ENCODE measurements at places on chromosomes 5 and 9. TPM values are rescaled to one million over a fixed set of nuclear protein-coding genes. Genes with fewer than 3 reads are reported as not detected.
A peak's percentile ranks its signal among the peaks of the same experiment; 100 is the strongest.

GRCh38 chr5:122906768-122907167 lies 61.4 kb downstream of the SNX24 start:
- no peak for DNase-seq

- DNase-seq, result peak; percentile 17
Observed at GRCh38 chr5:133229931-133230664, 178.3 kb downstream of the HSPA4 start.

GRCh38 chr9:132230605-132231004 lies 68.7 kb downstream of the NTNG2 start:
- no peak for DNase-seq

The ADAMTS12 gene
- total RNA-seq, result 4.4 TPM

- no peak for DNase-seq
Observed at GRCh38 chr5:132748522-132749000, 1.3 kb downstream of the CCNI2 start.

GRCh38 chr5:177509991-177510566 lies 453 bp upstream of the DOK3 start:
- no peak for DNase-seq

DNA sequence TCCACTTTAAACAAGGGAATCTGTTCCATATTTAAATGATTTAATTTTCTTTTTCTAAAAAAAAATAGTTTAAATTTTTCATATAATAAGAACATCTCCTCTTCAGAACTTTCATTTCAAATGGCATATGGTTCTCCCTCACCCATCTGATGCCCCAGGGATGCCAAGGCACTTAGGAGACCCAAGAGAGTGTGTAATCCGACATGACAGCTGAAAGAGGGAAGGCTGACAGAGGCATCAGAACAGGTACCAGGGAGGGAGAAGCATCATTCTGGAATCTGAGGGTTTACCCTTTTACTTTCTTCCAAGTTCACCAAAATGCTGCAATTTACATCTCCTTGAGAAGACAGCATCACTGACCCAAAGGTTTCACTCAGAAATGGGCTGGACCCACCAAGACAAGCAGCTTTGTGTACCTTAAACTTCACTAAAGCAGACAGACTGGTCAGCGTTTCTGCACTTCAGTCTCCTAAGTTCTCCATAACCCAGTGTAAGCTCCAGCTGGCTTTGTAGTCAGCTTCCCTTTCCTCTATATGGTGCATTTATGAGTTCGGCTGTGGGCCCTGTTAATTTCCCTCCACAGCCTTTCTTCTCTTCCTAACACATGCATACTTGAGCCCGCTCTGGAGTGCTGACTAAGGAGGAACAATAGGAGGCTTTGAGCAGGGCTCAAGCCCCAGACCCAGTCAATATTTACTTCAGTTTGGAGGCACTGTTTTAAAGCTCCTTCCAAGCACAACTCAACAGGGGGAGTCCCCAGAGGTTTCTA lies 17.7 kb downstream of the EFNA5 start:
- DNase-seq, result no peak

DNA sequence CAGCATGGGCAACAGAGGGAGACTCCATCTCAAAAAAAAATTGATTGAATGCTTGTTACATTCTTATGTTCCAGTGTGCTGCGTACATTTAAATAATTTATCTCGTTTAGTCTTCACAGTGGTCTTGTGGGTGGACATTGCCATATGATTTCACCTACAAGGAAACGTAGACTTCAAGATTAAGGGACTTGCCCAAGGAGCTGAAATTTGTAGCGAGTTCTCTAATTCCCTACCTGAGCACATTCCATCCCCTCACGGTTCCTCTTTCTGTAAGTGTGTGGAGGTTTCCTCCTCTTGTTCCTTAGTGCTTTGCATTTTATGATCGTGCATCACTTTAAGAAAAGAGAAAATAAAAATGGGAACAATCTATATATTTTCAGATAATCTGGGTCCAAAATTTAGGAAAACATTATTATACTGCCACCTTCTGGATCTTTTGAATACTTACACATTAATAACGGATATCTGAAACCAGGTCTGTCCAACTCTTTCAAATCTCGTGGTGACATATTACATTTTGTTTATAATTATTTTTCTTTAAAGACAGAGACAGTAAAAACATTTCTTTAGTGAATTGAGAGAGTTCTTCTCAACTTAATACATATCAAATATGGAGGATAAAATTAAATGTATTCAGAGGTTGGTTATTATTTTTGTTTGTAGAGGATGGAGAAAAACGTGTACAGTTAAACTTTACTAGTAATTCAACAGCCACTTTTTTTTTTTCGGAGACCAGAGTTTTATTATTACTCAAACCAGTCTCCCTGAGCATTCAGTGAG lies 29.9 kb upstream of the C7 start:
- no peak for DNase-seq

DNA sequence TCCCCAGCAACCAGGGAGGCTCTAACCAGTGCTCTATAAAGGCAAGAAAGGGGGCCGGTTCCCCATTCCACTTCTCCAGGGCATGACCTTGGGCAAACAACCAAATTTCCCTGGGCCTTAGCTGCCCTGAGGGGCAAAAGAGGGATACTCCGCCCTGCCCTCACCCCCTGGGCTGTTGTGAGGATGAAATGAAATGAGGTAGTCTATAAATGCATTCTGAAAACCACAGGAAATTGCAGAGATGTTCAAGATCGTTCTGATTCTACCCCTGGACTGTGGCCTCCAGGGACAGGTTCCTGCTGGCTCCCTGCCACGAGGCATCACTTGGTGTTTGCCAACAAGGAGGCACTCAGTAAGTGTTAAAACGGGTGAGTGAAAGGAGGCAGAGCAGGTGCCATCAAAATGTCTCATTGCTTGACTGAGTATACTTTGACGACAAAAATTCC lies 5.7 kb downstream of the RAPGEF1 start:
- no peak for DNase-seq
